ENCODE measurements at places on chromosomes 6 and 20.
A peak's percentile ranks its signal among the peaks of the same experiment; 100 is the strongest.

DNA sequence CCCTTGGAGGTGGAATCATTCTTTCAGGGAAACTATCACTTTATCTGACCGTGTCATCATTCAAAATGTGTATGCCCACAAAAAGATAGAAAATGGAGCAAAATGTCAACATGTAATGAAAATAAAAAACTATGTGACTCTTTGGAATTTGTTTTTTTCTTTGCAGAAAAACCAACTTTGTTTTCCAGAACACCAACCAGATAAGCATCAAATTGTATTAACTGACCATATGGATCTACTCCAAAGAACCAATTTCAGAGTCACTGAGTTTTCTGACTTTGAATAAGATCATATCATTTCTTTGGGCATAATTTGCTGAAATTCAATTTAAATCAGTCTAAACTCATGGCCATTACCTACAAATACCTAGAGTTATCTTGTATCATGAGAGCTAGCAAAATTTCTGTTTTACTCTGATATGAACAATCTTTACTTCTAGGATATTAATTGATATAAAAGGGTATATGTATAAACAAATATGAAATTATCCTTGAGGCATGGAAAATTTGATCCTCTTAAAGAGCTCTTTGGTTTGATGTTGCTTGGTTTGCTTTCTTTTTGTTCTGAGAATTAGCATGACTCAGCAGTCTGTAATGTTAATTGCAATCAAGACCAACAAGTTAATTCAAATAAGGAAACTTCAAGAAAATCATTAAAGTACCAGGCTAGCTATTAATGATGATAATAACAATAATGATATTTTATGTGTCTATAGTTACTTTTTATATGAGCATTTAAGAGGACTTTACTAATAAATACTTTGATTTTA lies 444.4 kb upstream of the MARCKS start:
- DNase-seq, result no peak

DNA sequence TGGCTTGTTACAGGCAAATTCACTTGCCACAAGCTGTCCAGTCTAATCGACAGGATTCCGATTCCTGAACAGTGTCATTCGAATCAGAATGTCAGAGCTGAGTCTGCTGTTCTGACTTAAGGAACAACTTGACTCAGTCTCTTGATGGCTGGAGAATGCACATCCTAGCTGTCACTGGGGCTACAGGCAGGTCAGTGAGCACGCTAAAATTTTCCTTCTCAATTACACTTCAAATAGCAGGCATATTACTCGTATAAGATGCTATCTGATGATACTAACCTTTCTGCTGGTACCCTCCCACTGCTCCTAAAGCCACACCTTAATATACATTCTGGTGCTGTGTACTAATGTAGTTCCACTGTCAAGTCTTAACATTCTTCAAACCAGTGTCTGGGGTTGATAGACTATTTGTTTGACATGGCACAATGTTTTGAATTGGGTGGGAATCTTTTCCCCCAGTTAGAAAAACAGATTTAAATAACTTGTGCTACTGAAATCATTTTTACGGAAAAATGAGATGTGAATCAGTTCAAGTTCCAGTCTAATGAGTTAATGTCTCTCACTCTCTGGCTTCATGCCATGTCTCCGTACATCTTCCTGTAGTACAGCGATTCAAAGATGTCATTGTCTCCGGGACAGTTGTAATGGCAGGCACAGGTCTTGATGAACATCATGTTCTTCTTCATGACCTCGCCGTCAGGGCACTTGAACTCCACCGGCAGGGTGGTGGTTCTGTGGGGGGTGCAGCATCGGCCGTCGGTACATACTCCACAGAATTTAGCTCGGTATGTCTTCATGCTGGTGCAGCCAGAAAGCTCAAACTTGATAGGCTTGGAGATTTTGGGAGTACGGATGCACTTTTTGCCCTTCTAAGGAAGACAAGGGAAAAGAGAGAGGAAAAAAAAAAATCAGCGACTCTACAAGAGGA lies 2.2 kb downstream of the CCN2 start:
- DNase-seq, result peak; percentile 50

- peak; percentile 94 for DNase-seq
Measured at GRCh38 chr6:132995432-132995831, 181.1 kb downstream of the RPS12 start.

DNA sequence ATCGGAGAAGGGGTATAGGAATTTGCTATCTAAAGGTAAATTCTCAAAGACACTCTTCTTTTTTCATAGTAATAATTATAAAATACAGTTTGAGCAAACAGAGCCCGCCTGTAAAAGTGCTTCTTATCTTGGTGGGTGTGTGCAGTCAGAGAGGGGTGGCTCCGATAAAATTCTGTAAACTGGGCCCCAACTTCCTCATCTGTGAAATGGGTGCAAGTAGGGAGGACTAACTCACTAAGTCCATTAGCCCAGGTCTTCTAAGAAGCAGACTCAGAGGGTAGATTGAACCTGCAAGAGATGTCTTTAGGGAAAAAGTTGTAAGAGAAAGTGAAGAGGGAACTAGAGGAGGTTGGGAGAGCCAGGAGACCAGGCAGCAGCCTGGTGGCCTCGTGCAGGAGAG lies 245.8 kb upstream of the RREB1 start:
- DNase-seq, result no peak

Measured in myocyte (in vitro differentiated cells).